ENCODE measurements at places on chromosomes 4 and X. TPM values are rescaled to one million over a fixed set of nuclear protein-coding genes. Genes with fewer than 3 reads are reported as not detected.

CDKL2 gene
- total RNA-seq = 0.45 TPM

DNA sequence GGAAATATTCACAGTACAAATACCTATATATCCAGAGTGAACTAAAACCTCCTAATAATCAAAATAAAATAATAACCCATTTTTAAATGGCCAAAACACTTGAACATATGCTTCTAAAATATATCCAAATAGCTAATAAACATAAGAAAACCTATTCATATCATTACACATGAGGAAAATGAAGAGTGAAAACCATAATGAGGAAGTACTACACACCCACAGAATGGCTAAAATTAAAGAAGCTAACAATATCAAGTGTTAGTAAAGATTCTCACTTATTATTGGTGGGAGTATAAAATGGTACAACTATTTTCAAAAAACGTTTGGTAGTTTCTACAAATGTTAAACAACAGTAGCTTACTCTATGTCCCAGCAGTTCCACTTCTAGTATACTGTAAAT lies 92.1 kb downstream of the KLHL13 start:
- H3K4me1 ChIP-seq = no peaks in the 10 kb centered on the region
- H3K27ac ChIP-seq = no peak overlapping the region
- H3K4me3 ChIP-seq = no peak overlapping the region
- no peaks in the 10 kb centered on the region for H3K27me3 ChIP-seq

KCNIP4 gene
- total RNA-seq = not detected

DNA sequence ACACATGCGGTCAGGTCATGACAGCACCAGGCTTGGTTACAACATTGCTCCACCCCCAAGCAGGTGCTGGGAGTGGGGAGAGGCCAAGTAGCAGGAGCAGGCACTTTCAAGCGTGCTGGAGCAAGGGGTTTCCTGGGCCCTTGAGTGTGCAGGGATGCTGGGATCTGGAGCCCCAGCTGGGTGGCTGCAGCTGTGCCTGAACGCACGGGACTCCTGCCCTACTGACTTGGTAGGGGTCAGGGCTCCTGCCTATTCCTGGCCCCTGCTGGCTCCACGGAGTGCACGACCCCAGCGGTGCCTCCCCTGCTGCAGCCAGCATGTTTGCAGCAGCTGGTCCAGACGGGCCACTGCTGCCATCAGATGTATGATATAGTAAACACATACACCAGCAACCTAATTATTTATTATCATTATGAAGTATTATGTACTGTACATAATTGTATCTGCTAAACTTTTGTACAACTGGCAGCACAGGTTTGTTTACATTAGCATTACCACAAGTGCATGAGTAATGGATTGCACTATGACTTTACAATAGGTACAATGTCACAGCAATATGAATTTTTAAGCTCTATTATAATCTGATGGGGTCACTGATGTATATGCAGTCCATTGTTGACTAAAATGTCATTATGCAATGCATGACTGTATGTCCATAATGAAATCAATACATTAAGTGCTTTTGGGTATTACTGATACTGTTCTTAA lies 620.6 kb downstream of the RAPGEF2 start:
- H3K27ac ChIP-seq = no peak overlapping the region
- no peaks in the 10 kb centered on the region for H3K36me3 ChIP-seq
- H3K27me3 ChIP-seq = no peaks in the 10 kb centered on the region
- H3K4me1 ChIP-seq = no peaks in the 10 kb centered on the region
- DNase-seq = no peak

GRCh38 chrX:23012162-23012561 lies 12.4 kb downstream of the DDX53 start:
- H3K4me1 ChIP-seq = peaks cover 14% of the 10 kb centered on the region
- no peaks in the 10 kb centered on the region for H3K36me3 ChIP-seq
- DNase-seq = peak; percentile 20
- no peak overlapping the region for H3K27ac ChIP-seq
- no peaks in the 10 kb centered on the region for H3K27me3 ChIP-seq

GRCh38 chr4:6909970-6910339 lies 329 bp downstream of the TBC1D14 start:
- no peaks in the 10 kb centered on the region for H3K27me3 ChIP-seq
- H3K27ac ChIP-seq = peak overlapping the region; percentile 89
- H3K36me3 ChIP-seq = peaks cover 2% of the 10 kb centered on the region
- DNase-seq = no peak

EVC2 gene
- 1.1 TPM for total RNA-seq

DNA sequence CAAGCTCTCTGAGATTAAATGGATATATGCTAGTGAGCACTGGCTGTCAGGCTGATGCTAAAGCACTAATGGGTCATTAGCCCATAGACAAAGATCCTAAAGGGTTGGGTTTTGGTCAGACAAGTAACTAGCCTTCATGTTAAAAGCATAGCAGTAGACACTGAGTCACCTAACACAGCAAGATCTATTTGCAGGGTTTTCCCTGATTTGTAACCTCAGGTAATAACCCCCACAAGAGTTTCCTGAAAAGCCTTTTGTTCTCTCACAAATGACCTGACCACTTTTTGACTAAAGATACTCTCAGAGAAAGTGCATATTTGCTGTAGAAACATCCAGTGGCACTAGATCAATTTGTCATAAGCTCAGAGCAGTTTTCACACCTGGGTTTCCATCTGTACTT lies 251.1 kb upstream of the TEX13A start:
- no peaks in the 10 kb centered on the region for H3K27me3 ChIP-seq
- no peak overlapping the region for H3K4me3 ChIP-seq
- no peaks in the 10 kb centered on the region for H3K36me3 ChIP-seq
- DNase-seq = no peak
- H3K27ac ChIP-seq = no peak overlapping the region

ADGRG2 gene
- not detected for total RNA-seq

- H3K36me3 ChIP-seq = no peaks in the 10 kb centered on the region
- H3K4me3 ChIP-seq = no peak overlapping the region
- H3K4me1 ChIP-seq = peaks cover 3% of the 10 kb centered on the region
These were observed 114.5 kb downstream of the FAM53A start for GRCh38 chr4:1569461-1570151.
